Ascending aorta (tissue), 2 donors: ENCODE measurements at places on chromosomes 3 and 15.

DNA sequence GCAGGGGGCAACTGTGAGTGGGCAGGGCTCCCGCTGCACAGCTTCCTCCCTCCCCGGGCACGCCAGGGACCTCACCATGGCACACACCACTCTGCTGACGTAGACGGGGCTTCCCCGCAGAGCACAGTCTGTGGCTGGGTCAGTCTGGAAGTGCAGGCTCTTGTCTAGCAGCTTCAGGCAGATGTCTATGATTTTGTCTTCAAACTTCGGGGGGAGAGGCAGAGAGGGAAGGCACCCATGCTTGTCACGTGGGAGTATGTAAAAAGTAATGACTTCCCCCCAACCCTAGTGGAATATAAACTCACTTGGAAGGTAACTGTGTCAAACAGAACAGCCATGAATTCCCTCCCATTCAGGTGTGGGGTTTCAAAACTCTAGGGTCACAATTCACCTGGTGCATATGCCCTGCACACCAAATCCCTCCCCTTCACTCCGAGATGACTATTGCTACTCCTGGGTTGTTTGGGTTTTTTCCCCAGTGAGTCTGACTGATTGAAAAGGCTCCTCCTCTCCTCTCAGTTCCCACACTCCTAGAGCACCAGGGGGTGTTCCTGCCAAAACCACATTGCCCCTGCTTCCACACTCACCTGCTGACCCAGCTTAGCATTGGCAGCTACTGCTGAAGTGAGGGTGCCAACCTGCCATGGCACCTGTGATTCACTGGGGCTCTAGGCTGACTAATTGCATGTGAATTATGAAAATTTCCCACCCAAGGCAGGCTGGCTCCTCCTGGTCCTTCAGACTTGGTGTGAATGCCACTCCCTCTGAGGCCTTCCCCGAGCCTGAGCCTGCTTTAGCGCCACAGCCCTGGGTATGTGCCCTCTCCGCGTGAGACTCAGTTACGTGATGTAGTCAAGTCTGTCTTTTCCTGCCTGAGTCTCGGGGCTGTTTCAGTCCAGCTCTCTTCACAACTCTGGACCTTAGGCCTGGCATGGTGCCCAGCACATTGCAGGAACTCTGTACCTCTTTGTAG is 13.0 kb downstream of the TGM5 start:
- no peaks in the 10 kb centered on the region for H3K36me3 ChIP-seq
- no peak for DNase-seq
- no peak overlapping the region for H3K4me3 ChIP-seq
- H3K4me1 ChIP-seq: no peaks in the 10 kb centered on the region

GRCh38 chr3:196227629-196228493 is 11.5 kb downstream of the SLC51A start:
- no peaks in the 10 kb centered on the region for H3K4me1 ChIP-seq
- H3K36me3 ChIP-seq: no peaks in the 10 kb centered on the region
- H3K27ac ChIP-seq: no peak overlapping the region

GRCh38 chr3:194536871-194537637 is 50.3 kb upstream of the ATP13A3 start:
- no peak overlapping the region for H3K4me3 ChIP-seq
- no peaks in the 10 kb centered on the region for H3K27me3 ChIP-seq
- peak overlapping the region; percentile 87 for H3K27ac ChIP-seq
- peaks cover 11% of the 10 kb centered on the region for H3K4me1 ChIP-seq
- DNase-seq: no peak

DNA sequence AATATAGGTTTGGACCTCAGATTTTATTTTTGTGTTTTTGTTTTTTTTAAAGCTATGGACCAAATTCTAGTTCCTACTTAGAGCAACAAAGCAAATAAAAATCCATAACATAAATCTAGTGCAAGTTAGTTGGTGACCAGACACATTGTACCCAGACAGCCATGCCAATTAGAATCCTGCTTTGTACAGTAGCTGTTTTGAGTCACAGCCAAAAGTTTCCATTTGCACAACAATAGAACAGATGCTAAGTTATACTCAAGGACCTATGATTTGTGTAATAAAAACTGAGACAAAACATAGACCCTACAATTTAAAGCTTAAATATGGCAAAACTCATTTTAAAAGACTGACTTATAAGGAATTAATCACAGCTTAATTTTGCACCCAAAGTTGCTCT is 513.1 kb upstream of the CBLB start:
- H3K27me3 ChIP-seq: no peaks in the 10 kb centered on the region
- H3K4me3 ChIP-seq: no peak overlapping the region
- no peaks in the 10 kb centered on the region for H3K4me1 ChIP-seq
- DNase-seq: no peak
- H3K27ac ChIP-seq: no peak overlapping the region

DNA sequence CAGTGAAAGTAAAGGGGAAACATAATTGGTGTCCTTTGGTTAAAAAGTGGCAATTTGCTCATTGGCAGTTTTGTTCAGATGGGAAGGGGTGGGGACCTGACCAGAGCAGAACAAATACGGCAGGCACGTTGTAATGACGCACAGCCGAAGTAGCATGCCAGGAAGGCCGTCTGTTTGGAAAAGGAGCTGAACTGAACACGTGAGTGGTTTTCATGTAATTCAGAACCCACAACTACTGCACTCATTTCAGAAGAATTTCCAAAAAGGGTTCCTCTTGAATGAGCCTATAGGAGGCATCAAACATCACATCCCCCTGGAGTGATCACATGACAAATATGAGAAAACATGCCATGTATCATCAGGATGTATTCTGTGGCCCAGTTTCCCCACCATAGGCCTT is 42.9 kb upstream of the LMCD1 start:
- no peak overlapping the region for H3K4me3 ChIP-seq
- no peaks in the 10 kb centered on the region for H3K4me1 ChIP-seq
- peak overlapping the region; percentile 93 for H3K27ac ChIP-seq
- no peaks in the 10 kb centered on the region for H3K36me3 ChIP-seq
- H3K27me3 ChIP-seq: no peaks in the 10 kb centered on the region

GRCh38 chr15:63212050-63213004 is 22.9 kb downstream of the RAB8B start:
- peaks cover 6% of the 10 kb centered on the region for H3K4me1 ChIP-seq
- no peaks in the 10 kb centered on the region for H3K27me3 ChIP-seq
- H3K27ac ChIP-seq: peak overlapping the region; percentile 69
- DNase-seq: no peak

- no peaks in the 10 kb centered on the region for H3K27me3 ChIP-seq
- H3K27ac ChIP-seq: no peak overlapping the region
- no peaks in the 10 kb centered on the region for H3K4me1 ChIP-seq
- H3K4me3 ChIP-seq: no peak overlapping the region
Measured at GRCh38 chr15:40878785-40879184, 4.8 kb upstream of the RHOV start.

GRCh38 chr15:28881600-28881999 is 4.2 kb upstream of the APBA2 start:
- H3K36me3 ChIP-seq: no peaks in the 10 kb centered on the region
- no peak overlapping the region for H3K27ac ChIP-seq
- H3K4me3 ChIP-seq: no peak overlapping the region
- H3K27me3 ChIP-seq: peaks cover 4% of the 10 kb centered on the region
- H3K4me1 ChIP-seq: peaks cover 4% of the 10 kb centered on the region
